ENCODE measurements at places on chromosomes 5 and 9.

GRCh38 chr5:2271316-2271715 lies 388.6 kb upstream of the IRX4 start:
- no peak for DNase-seq

GRCh38 chr5:159021901-159022556 lies 77.7 kb downstream of the EBF1 start:
- no peak for DNase-seq

- no peak for DNase-seq
These were observed 71.3 kb downstream of the VCAN start for GRCh38 chr5:83542839-83543238.

DNA sequence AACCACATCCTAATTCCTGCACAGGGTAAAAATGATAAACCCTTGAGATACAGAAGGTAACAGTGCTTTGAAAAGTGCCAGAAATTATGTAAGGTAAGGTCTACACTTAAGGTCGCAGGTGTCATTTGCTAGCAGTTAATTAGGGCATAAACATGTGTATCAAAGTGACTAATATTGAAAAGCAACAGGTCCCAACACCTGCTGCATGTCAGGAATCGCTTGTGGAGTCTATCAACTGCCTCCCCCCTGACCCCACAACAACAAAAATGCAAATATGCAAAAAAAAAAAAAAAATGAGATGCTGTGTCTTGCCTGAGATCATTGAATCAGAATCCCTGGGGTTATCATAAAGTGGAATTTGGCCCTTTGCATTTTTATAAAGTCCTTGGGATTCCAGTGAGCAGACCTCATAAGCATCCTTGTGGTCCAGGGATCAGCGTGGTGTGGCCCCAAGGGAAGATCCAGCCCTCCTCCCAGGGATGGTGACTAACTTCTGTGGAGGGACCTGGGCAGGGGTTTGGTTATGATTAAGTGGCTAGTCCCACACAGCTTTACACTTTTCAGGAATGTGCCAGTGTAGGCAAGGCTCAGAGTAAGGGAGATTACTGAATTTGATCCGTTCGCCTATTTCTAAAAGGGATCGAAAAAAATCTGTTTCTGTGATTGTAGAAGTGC lies 92.5 kb upstream of the TNFSF8 start:
- DNase-seq: no peak

- peak; percentile 45 for DNase-seq
These were observed 1.5 kb downstream of the RNF145 start for GRCh38 chr5:159207686-159208513.

GRCh38 chr9:36764364-36765076 lies 191.8 kb downstream of the MELK start:
- DNase-seq: no peak

DNA sequence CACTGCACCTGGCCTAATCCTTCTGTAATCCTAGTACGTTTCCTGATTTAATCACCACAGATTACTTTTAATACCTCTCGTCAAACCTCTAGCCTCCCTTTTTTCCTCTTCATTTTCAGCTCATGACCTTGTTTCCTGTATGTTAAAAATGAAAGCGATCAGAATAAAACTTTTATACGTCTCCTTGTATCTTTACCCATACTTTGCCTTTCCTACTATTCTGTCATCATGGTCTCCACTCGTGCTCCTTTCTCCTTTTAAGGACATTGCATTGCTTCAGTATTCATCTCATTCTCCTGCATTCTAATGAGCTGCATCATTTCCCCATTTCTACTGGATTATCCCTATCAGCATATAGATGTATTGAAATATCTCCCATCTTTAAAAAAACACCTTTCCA lies 8.5 kb downstream of the CDC42SE2 start:
- no peak for DNase-seq
